ENCODE measurements at places on chromosomes 4 and X.

- DNase-seq = no peak
These were observed 70.3 kb upstream of the MBNL3 start for GRCh38 chrX:132559101-132559500.

DNA sequence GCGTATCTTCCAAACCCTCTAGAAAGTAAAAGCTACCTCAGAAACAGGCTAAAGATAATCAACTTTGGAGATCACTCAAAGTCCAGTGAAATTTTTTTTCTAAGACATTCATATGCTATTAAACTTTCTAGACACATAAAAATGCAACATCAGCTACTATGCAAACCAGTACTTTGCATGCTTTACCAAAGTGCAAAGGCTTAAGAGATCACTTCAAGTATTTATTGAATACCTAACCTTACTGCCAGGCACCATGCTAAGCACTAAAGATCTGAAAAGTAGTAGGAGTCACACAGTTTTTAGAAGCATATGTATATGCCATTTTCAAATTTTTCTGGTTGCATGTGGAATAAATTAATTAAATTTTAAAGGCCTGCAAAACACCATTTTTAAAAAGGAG lies 115.8 kb downstream of the THOC2 start:
- DNase-seq = no peak

DNA sequence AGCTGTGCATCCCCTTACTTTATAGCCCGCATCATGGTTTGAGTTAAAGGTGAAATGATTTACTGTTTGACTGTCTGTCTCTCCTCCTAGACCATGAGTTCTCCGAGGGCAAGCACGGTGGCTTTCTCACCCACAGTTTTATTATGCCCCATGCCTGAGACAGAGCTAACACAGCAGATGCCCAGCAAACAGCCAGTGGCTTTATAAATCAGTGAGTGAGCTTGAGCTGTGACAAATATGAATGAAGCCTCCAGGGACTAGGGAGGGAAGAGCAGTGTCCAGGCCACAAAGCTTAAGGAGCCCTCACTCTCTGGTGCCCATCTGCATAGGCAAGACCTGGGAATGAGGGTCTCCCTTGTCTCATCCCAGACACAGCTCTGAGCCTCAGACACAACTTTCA lies 57.9 kb downstream of the FHDC1 start:
- no peak for DNase-seq

DNA sequence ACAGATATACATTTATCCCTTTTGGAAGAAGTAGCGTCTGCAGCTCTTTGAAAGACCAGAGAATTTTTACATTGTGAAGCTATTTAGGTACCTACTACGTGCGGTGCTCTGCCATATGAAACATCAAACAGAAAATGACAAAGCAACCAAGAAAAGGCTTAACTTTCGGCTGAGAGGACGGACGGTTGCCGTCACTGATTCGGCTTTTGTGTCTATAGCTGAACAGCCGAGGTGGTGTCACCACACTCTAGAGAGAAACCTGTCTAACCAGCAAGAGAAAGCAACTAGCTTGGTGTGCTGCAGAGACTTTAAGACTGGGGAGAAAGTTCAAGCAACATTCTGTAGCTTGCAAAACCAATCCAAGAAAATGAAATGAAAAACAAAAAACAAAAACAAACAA lies 145.5 kb downstream of the SHOX start:
- no peak for DNase-seq

DNA sequence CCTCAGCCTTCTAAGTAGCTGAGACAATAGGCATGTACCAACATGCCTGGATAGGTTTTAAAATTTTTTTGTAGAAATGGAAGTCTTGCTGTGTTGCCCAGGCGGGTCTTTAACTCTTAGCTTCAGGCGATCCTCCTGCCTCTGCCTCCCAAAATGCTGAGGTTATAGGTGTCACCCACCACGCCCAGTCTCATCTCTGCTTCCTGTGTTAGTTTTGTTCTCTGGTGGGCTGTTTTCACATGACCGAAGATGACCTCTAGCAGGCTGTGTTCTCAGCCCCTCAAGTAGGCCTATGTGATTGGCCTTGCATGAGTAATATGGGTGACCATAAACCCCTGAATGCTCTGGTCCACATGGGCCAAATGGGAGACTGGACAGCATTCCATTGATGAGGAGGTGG lies 56.8 kb upstream of the MSANTD1 start:
- DNase-seq = no peak

GRCh38 chr4:81595287-81595686 lies 123.6 kb upstream of the RASGEF1B start:
- DNase-seq = no peak

GRCh38 chrX:148592595-148592994 lies 92.2 kb downstream of the AFF2 start:
- no peak for DNase-seq

GRCh38 chrX:12319003-12319519 lies 180.8 kb downstream of the FRMPD4 start:
- no peak for DNase-seq

DNA sequence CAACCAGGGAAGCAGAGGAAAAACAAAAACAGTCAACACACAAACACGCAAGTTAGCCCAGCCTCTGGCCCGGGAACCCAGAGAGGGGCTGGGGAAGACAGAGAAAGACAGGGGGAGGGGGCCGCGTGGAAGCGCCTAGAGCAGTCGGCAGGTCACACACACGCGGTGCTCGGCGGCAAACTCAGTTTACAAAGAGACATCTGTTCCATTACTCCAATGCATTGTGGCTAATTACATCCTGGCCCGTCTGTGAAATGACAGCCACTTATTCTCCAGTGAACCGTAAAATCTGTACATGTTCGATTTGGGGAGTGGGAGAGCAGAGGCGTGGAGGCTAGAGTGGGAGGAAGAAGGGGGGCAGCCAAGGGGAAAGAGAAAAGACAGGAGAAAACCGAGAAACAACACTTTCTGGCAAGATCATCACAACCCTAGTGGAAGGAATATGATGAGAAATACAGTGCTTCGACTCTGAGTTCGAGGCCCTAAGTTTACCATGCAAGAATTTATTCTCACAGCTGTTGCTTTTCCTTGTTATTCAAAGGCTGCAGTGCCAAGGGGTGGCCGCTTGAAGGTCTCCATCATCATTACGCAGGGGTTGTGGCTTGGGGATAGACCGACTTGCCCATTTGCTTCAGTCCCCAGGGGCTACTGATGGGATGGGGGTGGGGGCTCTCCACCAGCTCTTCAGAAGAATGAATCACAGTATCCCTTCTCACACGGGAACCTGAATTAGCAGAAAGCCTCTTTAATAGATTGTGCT lies 167.7 kb downstream of the MGST2 start:
- DNase-seq = no peak

- no peak for DNase-seq
These were observed 132.7 kb downstream of the TRAM1L1 start for GRCh38 chr4:116952530-116953136.

DNA sequence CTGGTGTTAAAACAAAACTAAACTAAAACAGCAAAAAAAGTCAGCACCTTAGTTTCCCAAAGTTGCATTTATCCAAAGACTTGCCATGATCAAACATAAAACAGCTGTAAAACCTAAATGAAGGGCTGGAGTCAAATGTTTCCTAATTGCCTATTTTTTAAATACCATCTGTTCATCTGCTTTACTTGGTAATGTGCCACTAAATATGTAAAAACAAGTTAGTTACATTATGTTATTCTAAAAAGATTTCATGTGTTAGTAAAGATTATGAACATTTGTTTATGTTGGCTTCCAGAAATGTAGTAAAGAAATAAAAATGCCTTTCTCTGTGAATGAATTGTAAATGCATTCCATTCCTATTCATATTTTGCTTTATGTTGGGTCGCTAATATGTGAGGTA lies 977.8 kb downstream of the FSTL5 start:
- no peak for DNase-seq

GRCh38 chrX:139167282-139167681 lies 363.3 kb upstream of the F9 start:
- no peak for DNase-seq

- no peak for DNase-seq
These were observed 1819.5 kb upstream of the TENM3 start for GRCh38 chr4:180423712-180424057.

- DNase-seq = no peak
These were observed 133.5 kb downstream of the AASDH start for GRCh38 chr4:56253666-56254305.

DNA sequence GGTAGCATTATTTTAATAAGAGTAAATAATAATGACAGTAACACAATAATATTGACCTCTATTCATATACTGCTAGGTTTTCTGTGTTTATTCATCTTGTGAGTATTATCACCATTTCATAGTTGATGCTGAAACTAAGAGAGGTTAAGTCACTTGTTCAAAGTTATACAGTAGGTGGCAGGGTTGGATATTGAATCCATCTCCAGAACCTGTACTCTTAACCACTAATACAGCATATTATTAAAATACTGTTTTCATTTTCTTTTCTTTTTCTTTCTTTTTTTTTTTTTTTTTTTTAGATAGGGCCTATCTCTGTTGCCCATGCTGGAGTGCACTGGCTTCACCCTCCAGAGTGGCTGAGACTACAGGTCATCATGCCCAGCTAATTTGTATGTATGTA lies 7.1 kb upstream of the ELF2 start:
- DNase-seq = no peak

DNA sequence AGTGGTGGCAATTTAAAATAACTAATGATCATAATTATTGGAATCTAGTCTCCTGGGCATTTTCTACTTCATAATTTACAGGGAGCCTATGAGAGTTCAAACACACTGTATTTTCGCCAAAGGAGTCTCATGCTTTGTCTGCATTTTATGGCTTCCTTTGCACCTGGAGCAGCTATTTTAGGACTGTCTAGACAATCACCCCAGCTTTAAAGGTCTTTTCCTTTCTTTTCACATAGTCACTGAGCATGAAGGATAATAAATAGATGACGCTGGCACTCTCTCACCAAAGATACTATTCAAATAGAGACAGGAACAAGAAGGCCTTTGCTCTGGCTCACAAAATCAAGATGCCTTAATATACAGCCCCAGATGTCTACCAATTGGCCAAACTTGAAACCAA lies 43.0 kb downstream of the AMELX start:
- no peak for DNase-seq

DNA sequence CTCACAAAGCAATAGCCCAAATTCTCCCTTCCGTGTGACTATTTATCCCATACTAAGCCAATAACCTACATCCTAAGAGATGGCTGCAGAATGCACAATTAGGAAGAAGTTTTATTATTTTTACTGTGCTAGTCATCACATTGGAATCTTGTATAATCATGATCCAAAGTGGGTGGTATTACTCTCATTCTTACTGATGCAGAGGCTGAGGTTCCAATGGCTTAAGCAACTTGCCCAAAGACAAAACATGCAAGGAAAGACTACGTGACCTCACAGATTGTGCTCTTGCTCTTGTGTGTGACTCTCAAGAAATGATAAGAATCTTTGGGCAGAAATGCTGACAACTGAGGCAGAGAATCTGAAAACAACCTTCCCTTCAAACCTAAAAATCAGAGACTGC lies 212.2 kb downstream of the LDB2 start:
- no peak for DNase-seq

DNA sequence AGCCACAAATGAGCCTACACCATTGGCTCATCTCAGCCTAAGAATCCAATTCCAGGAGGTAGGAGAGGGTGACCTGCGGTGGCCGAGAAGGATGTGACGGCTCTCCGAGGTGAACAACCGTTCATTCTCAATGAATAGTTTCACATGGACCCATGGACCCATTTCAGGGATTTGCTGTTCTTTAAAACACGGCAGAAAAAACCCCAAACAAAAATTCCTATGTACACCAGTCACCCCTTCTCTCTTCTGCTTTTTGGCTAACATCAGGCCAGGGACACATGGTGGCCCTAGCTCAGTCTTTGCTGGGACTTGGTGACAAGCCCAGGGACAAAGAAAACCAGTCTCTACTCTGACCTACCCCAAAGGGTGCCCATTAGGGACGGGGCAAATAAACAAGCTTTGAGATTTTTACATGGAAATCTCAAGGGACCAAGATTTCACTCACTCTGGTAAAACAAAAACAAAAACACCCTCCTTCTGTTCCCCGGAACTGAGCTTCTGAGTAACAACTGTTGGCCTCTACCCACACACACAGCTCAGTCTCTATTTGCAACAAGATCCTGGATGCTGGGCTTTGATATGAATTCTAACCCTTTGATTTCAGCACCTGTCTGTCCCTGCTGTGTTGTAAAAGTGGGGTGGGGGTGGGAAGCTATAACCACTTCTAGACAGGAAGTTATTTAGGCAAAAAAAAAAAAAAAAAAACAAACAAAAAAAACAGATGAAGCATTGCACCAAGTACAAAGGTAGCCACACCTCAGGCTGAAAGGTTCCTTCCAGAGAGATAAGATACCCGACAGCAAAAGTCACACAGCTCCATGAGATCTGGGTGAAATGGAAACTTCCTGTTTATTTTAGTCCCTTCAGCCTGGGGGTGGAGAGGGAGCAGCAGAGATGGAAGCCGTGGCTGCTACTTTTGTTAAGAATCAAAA lies 49.0 kb downstream of the DDX3X start:
- DNase-seq = peak; percentile 4

- DNase-seq = no peak
These were observed 225.0 kb downstream of the GRIA3 start for GRCh38 chrX:123408821-123409737.

- no peak for DNase-seq
These were observed 30.7 kb downstream of the PNMA6E start for GRCh38 chrX:153370293-153371055.

- no peak for DNase-seq
These were observed 393.3 kb upstream of the CTSO start for GRCh38 chr4:156346959-156347385.

DNA sequence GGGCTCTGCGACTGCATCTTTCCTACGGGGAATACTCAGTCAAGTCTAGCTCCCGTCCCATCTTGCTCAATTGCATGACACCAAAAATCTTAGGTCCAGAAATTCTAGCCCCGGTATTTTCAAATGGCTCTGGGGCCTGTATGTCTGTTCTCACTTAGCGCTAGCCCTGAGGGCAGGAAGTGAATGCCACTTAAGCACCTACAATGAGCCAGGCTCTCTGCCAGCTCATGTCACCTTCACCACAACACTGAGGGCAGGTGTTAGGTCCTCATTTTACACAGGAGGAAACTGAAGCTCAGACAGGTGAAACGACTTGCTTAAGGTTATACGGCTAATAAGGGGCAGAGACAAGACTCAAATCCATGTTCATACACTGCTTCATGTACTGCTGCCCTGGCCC lies 282.8 kb downstream of the PPP1R2C start:
- no peak for DNase-seq

GRCh38 chr4:59630922-59631321 lies 1569.2 kb upstream of the ADGRL3 start:
- DNase-seq = no peak

- DNase-seq = no peak
These were observed 102.1 kb upstream of the RASGEF1B start for GRCh38 chr4:81573840-81574239.
